ENCODE measurements at places on chromosomes 12 and 14.

DNA sequence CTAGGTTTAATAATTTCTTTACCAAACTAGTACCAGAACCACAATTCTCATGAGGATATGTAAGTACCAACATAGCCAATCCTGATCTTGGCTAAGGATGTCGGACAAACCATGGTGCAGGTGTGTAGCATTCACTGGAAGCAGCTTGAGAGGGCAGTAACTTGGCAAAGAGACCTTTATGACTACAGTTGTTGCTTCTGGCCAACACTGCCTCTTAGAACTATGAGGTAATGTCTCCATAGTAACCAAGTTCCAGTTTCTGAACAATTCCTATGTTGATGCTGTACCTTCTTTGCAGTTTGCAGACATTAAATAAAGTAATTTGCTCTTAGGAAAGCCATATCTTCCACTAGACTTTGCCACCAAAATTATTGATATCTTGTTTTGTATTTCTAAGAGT is at the start of gene LMNTD1:
LMNTD1 (minus strand) TSS at position 186 of the 400 bp plus-strand sequence. CDS start 324 bp downstream, outside the sequence.
- no peak for DNase-seq

DNA sequence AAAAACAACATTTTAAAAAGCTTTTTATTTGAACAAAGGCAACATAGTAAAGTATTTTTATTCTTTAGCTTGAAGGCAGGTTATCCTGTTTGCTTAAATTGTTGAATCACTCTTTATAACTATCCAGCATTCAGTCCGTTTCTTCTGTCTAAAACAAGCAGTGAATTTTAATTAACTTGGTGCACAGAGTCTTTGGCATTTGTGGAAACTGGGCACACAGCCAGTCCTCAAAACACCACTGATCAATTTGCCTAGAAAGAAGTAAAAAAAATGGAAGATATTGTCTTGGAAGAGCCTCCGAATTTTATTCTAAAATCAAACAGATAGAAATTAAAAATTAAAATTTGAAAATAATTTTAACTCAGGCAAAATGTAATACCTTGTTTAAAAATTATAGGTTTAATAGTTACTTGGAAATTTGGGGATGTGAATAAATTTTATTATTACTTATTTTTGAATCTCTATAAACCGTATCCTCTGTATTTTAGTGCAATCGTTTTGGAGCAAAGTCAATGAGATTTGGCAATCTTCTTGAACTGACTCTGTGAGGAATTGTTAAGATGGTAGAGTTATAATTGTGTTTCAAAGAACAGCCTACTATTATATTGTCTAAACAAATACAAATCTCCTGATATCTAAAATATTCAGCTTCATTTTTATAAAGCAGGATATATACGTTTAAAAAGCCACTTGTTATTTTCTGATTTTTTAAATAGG is 927.0 kb downstream of the SLC16A7 start:
- DNase-seq: no peak

GRCh38 chr14:66476964-66477363 is 9.2 kb upstream of the CCDC196 start:
- no peak for DNase-seq

DNA sequence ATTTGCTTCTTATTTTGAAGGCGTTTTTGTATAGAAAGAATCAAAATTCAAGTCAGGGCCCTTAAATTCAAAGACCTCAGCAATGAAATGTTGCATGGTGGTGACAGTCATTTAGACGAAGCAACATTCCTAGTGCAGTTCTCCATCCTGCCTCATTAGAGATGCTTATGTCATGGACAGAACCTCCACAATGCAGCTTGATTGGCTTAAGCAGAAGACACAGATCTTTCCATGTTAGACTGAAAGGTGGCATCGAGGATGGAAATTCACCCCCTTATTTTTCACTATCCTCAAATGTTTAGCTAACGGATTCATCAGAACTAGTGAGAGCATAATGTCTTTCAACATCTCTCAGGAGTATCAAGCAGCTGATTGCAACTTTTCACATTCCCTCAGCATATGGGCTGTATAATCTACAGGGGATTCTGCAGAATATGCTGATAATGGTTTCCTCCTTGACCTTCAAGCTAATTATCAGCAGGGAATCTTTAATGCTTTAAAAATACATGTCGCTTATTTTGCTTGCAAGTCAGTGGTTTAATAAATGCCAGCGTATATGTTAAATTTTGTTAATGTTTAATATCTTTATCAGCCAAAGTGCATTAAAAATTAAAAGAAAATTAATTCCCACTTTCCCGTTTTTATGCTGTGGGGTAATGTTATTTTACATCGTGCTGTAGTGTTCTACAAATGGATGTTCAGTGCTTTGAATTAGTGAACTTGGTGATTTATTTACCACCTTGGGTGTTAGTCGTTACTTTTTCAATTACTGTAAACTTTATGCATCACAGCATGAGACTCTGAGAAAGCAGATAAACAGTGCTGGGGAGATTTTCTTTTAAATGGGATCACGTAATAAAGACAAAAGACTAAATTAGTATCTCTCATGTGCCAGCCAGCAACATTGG is 12.8 kb upstream of the NRDE2 start:
- DNase-seq: no peak

DNA sequence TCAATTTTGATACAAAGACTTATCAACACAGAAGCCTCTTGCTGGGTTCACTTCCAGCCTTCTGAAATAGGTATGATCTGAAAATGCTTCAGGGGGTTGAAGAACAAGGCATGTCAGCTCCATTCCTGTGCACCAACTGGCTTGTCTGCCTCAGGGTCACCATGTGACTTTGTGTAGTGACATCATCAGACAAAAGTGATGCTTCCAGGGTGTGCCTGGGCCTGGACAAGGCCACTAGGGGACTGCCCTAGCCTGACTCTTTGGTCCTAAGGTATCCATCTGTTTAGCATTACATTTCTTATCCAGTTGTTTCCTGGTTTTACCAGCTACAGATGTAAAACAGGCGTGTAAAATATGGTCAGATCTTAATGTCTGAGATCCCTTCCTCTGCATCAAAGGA is 155.6 kb downstream of the CAND1 start:
- DNase-seq: no peak
